ENCODE measurements at places on chromosomes 5 and 9.

DNA sequence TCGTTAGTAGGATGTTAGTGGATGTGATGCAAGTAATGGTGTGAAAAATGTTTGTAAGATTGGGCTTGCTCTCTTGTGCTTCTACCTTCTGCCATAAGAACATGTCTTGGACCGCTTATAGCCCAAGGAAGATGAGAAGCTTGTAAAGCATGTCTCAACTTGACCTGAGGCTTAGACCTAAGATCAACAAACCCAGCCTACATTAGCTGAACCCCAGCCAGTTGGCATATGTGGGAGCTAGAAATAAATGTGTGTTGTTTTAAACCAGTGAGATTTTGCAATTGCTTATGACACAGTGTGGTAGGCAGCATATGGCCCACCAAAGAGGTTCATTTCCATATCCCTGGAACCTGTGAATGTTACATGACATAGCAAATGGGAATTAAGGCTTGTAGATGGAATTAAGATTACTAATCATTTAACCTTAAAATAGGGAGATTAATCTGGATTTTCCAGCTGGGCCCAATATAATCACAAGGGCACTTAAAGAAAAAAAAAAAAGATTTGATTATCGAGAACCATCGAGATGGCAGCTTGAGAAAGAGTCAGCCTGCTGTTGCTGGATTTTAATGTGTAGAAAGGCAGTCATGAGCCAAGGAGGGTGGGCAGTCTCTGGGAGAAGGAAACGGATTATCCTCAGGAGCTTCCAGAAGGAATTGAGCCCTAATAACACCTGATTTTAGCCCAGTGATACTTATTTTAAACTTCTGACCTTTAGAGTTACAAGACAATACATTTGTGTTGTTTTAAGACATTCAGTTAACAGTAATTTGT, 27.3 kb upstream of the EDIL3 start:
- no peak for DNase-seq
- H3K27me3 ChIP-seq = no peaks in the 10 kb centered on the region
- H3K4me1 ChIP-seq = no peaks in the 10 kb centered on the region
- H3K36me3 ChIP-seq = no peaks in the 10 kb centered on the region

DNA sequence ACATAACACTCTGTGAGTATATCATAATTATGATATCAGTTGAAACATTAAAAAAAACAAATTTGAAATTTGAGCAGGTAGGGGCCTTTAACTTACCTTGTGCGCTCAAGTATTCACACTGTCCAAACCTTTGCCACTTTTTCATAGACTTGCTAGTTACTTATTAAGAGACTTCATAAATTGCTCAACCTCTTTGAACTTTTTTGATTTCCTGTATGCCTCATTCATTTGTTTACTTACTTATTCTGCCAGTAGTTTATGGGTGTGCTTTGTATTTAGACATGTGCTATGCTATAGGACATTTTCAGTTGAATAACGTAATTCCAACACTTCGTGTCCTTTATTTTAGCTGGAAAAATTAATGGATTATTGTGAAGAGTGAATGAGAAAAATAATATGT, 204.8 kb downstream of the HCN1 start:
- no peaks in the 10 kb centered on the region for H3K4me1 ChIP-seq
- no peaks in the 10 kb centered on the region for H3K36me3 ChIP-seq
- no peak for DNase-seq
- no peak overlapping the region for H3K27ac ChIP-seq

DNA sequence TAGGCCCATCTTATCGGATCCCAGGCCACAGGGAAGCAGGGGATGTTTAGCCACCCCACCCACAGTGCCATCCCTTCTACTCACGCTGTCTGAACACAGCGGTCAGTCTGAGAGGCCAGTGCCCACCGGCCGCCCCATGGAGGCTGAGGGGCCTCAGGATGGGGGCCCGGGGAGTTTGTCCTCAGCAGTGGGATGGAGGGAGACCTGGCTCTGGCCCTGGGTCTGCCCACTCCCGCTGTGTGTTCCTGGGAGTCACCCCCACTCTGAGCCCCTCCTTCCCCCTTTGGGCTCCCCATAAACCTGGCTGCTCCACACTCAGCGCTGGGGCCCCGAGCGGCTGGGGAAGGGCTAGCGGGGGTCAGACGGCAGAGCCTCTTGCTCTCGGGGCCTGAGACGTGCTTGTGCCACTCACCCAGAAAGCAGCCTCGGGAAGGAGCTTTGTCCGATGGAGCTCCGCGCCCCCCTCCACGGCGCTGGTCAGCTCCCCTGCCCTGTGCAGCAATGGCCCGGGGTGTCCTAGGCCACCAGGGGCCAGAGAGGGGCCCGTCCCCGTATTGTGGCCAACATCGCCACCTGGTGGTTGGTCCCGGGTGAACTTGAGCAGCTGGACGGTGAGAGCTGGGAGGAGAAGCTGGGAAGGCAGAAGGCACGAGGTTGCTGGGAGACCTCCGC, 10.9 kb upstream of the LAMC3 start:
- DNase-seq = peak; percentile 57
- peaks cover 9% of the 10 kb centered on the region for H3K27me3 ChIP-seq
- H3K36me3 ChIP-seq = no peaks in the 10 kb centered on the region
- no peaks in the 10 kb centered on the region for H3K4me1 ChIP-seq
- H3K27ac ChIP-seq = no peak overlapping the region

GRCh38 chr5:33118761-33119415, 321.9 kb upstream of the TARS1 start:
- H3K36me3 ChIP-seq = no peaks in the 10 kb centered on the region
- no peak overlapping the region for H3K4me3 ChIP-seq
- H3K27me3 ChIP-seq = no peaks in the 10 kb centered on the region
- no peak overlapping the region for H3K27ac ChIP-seq

DNA sequence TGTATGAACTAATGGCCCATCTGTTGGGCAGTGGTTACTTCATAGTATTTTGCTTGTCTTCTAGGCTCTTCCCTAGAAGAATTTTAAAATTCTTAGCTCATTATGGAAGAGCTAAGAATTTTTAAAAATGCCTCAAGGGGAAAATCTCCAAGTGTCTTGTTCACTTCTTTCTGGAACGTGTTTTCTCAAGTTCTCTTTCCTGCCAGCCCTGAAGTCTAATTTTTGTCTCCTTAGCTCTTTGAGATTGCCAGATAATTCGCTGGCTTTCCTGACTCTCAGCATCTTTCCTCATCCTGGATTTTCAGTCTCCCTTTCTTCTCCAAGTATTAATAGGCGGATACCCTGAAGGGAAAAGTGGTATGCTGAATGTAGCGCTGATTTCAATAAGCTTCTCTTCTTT, 395.4 kb downstream of the ARRDC3 start:
- no peak overlapping the region for H3K4me3 ChIP-seq
- H3K27me3 ChIP-seq = no peaks in the 10 kb centered on the region
- no peaks in the 10 kb centered on the region for H3K36me3 ChIP-seq

GRCh38 chr5:17154211-17154996, 63.0 kb upstream of the BASP1 start:
- no peak overlapping the region for H3K27ac ChIP-seq
- H3K36me3 ChIP-seq = no peaks in the 10 kb centered on the region
- no peak for DNase-seq
- H3K4me1 ChIP-seq = no peaks in the 10 kb centered on the region
- H3K4me3 ChIP-seq = no peak overlapping the region

DNA sequence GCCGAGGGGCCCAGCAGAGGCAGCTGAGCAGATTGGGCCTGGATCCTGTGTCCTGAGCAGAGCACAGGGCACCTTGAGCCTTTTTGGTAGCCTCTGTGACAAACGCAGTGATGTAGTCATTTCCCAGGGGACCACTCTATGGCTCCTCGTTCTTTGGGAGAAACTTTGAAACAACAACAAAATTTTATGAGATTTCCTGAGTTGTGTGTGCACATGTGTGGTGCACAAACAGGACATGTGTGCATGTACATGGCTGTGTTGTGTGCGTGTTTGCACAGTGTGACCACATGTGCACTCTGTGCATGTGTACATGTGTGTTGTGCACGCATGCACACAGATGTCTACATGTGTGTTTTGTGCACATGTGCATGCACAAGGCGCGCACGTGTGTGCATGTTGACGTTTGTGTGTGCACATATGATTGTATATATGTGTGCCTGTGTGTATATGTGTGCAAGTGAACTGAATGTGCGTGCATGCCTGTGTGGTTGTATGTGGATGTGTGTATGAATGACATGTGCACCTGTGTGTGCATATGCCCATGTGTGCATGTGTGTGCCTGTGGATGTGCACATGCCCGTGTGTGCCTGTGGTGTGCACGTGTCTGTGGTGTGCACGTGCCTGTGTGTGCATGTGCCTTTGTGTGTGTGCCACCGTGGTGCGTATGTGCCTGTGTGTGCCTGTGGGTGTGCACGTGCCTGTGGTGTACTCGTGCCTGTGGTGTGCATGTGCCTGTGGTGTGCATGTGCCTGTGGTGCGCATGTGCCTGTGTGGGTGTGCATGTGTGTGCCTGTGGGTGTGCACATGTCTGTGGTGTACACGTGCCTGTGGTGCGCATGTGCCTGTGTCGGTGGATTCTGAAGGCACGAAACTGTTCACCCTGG, 221.6 kb downstream of the CACNA1B start:
- no peak overlapping the region for H3K27ac ChIP-seq
- no peaks in the 10 kb centered on the region for H3K36me3 ChIP-seq
- H3K4me3 ChIP-seq = no peak overlapping the region

GRCh38 chr5:178587763-178588611, 2.2 kb downstream of the COL23A1 start:
- H3K4me3 ChIP-seq = no peak overlapping the region
- no peak for DNase-seq
- H3K27ac ChIP-seq = no peak overlapping the region

DNA sequence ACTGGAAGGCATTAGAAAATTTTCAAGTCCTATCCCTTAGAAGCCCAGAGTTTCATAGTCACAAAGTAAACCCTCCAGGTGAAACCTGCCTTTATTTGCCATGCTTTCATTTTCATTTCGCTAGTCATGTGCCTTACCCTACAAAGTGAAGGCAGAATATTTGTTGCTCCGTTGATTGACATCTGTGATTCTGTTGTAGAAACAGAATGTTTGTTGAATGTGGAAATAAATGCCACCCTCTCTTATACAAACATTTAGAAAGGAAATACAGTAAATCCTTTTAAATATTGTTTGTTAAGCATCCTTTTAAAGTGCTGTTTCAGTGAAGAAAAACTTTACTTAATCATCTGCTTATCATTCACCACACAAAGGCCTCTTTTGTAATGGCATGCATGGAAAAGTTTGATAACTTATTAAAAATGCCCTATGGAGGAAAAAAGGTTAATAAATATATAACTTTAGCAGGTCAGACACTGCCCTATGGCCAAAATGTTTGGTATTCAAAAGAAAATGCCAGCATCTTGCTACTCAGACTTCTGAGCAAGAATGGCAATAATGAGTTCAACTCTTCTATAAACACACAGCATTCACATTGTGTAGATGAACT, 34.3 kb upstream of the CAST start:
- no peak overlapping the region for H3K27ac ChIP-seq
- no peaks in the 10 kb centered on the region for H3K4me1 ChIP-seq
- H3K4me3 ChIP-seq = no peak overlapping the region
- no peak for DNase-seq
- H3K36me3 ChIP-seq = no peaks in the 10 kb centered on the region

- no peaks in the 10 kb centered on the region for H3K27me3 ChIP-seq
- DNase-seq = peak; percentile 80
- H3K27ac ChIP-seq = peak overlapping the region; percentile 82
- H3K36me3 ChIP-seq = no peaks in the 10 kb centered on the region
- H3K4me1 ChIP-seq = peaks cover 37% of the 10 kb centered on the region
- H3K4me3 ChIP-seq = no peak overlapping the region
Measured at GRCh38 chr5:124935065-124935464, 188.6 kb upstream of the ZNF608 start.

- no peak for DNase-seq
- peaks cover 62% of the 10 kb centered on the region for H3K27me3 ChIP-seq
- H3K36me3 ChIP-seq = no peaks in the 10 kb centered on the region
Measured at GRCh38 chr5:38451074-38451725, 105.2 kb downstream of the LIFR start.

- no peak for DNase-seq
- no peaks in the 10 kb centered on the region for H3K4me1 ChIP-seq
- H3K36me3 ChIP-seq = peaks cover 15% of the 10 kb centered on the region
- H3K27me3 ChIP-seq = no peaks in the 10 kb centered on the region
- H3K4me3 ChIP-seq = no peak overlapping the region
- no peak overlapping the region for H3K27ac ChIP-seq
Measured at GRCh38 chr5:111132731-111133435, 40.7 kb downstream of the WDR36 start.

DNA sequence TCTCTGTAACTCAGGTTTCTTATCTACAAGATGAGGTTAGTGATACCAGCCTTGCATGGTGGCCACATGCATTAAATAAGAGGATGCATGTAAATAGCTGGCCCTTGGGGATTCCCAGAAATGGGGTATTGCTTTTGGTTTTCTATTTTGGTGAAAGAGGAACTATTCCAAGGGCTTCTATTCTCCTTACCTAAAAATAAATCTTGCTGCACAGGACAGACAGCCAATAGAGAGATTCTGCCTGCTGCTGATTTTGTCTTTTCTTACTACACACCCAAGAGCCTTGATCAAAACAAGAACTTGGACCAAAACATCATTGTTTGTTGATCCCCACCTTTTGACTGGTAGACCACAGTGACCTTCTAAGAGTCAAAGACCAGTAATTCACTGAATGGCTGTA, 161.8 kb downstream of the PJA2 start:
- no peaks in the 10 kb centered on the region for H3K27me3 ChIP-seq
- no peaks in the 10 kb centered on the region for H3K36me3 ChIP-seq
- no peak overlapping the region for H3K27ac ChIP-seq
- DNase-seq = no peak
- H3K4me1 ChIP-seq = peaks cover under 1% of the 10 kb centered on the region
- no peak overlapping the region for H3K4me3 ChIP-seq

DNA sequence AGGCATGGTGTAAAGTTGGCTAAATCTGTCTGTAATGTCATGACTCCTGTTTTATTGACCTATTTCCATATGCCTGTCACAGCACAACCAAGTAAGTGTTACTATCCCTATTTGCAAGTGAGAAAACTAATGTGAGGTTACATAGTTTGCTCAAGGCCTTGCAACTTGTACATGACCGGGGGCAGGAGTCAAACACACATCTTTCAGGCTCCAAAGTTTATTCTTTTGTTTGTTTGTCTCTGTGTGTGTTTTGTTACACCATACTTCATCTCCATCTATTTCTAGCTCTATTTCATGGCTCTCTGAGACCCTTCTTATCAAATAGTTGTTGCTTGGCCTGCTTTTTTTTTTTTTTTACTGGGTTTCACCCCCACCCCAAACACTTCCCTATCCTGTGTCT, 70.2 kb downstream of the CMYA5 start:
- DNase-seq = no peak
- H3K4me3 ChIP-seq = no peak overlapping the region
- H3K27ac ChIP-seq = no peak overlapping the region
- H3K36me3 ChIP-seq = no peaks in the 10 kb centered on the region

Measured in DND-41 (cell line).